ENCODE measurements at places on chromosomes 16 and 17.

DNA sequence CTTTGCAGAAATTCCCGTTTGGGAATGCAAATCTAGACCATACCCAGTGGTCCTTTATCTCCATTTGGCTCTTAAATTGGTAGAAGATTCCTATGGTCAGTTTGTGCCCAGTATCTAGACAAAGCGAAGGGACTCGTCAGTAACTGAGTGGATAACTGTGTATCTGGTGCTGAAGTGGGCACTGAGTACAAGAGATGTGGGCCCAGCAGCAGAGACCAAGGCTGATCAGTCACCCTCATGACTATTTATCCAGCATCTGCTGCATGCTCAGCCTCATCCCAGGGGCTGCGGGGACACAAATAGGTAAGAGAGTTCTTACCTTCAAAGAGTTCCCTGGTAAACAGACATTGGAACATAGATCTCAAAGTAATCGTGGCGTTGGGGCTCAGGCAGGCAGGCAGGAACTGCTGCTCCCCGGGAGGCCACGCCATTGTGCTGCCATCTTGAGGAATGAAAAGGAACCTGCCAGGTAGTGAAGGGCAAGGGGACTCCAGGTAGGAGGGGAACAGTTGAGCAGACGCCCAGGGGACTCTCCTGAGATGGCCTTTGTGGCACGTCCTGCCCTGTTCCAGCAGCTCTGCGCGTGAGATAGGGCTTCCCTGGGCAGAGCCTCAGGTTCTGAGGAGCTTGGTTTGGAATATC, 10.3 kb downstream of the NT5M start:
- peak; percentile 68 for DNase-seq

GRCh38 chr17:40903129-40903847, 18.2 kb upstream of the KRT20 start:
- DNase-seq, result peak; percentile 58

- no peak for DNase-seq
These were observed 745 bp downstream of the PYY start for GRCh38 chr17:43952724-43953666.

DNA sequence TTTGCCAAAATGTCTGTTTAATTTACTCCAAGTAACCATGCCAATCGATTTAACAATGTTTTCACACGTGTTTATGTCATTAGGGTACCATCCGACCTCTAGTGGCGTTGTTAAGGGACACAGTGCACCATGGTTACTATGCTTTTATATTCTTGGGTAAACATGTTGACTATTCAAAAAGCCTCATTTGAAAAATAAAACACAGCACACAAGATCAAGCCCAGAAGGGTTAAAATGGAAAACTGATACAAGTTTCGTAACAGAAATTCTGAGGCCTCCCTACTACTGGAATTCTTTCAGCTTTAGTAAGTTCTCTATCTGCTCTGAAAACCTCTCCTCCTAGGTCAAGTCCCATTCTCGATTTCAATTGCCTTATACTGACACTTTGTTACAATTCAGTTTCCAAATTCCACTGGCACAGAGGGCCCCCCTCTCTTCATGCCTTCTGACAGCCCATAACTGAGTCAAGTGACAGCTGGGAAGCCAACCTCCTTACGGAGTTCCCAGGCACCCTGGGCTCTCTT, 2.1 kb downstream of the CFAP20 start:
- peak; percentile 21 for DNase-seq

DNA sequence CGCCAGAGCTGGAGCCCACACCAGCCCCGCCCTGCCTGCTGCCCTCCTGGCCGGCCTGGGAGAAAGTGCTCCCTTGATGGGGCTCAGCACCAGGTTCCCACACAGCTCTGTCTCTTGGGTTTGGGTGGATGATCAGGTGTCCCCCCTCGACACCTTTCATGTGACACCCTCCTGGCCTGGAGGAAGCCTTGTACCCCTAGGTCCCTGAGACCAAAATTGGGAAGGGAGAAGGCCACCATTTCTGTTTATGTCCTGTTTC, 19.4 kb upstream of the PLLP start:
- no peak for DNase-seq

DNA sequence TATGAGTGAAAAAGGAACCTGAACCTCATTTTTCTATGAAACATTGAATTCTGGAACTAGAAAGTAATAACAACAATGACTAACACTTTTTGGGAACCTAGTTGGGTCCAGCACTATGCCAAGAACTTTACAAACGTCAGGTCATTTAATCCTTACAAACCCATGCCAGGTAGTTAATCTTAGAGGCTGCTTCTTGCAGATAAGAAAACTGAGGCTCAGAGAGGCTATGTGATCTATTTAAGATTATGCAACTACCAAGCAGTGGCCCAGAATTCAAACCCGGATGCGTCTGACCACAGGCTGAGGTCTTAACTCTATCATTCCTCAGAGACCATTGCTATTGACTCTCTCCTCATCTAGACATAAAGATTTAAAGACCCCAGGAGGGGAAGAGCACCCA, 358.7 kb downstream of the GRIN2A start:
- DNase-seq, result no peak

DNA sequence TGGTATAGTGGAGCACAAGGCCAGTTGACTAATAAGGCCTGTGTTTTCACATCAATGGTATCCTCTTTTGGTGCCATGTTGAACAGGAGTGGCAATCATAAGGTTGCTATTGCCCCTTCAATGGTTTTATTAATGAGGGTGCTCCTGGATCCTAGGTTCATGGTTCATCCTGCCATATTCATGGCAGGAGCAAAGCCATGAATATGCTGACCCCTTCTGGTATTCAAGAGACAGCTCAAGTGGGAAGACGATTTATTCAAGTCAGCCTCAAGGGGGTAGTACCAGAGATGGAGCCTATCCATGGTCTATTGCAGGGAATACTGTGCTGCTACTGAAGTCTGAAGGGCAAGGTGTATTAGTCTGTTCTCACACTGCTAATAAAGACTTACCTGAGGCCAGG, 2.6 kb downstream of the ABCA9 start:
- DNase-seq, result no peak

- no peak for DNase-seq
These were observed 55.0 kb upstream of the RASL10B start for GRCh38 chr17:35676441-35676840.

DNA sequence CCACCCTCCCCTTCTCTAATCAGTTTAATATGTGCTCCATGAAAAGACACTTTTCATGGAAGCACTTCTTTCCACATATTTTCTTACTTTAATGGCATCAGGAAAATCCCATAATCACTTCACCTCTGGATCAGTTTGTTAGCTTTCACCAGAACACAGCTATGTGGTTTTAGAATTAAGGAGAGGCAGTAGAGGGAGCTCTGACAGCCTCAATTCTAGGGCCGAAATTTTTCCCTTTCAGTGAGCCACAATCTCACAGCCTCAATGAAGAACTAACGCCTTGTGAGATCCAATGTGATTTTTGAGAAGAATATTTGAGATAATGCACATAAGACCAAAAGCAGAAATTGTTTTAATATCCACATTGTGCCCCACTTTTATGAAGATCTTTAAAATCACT, 1494.0 kb upstream of the CDH8 start:
- DNase-seq, result no peak

GRCh38 chr16:77190190-77190477, 856 bp upstream of the MON1B start:
- no peak for DNase-seq

- no peak for DNase-seq
These were observed 1.1 kb downstream of the PGAP6 start for GRCh38 chr16:380762-381011.

DNA sequence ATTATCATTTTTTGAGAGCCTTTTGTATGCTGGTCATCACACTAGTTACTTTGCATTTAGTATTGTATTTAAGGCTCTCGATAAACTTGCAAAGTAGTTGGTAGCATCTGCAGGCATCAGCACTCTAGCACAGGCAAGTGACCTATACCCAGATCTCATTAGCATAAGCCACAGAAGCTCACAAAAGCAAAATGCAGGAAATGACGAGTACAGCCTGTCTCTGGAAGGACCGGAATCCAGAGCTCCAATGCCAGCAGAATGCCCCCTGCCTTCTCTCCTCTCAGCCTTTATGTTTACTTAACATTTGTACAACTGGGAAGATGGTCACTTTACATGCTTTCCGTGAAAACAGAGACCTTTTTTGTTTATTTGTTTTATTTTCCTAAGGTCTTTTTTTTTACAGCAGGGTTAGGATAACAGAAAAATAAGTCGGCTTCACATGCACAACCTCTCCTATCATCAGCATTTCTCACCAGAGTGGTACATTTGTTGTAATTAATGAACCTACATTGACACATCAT, 45.4 kb upstream of the MYOCD start:
- peak; percentile 18 for DNase-seq

DNA sequence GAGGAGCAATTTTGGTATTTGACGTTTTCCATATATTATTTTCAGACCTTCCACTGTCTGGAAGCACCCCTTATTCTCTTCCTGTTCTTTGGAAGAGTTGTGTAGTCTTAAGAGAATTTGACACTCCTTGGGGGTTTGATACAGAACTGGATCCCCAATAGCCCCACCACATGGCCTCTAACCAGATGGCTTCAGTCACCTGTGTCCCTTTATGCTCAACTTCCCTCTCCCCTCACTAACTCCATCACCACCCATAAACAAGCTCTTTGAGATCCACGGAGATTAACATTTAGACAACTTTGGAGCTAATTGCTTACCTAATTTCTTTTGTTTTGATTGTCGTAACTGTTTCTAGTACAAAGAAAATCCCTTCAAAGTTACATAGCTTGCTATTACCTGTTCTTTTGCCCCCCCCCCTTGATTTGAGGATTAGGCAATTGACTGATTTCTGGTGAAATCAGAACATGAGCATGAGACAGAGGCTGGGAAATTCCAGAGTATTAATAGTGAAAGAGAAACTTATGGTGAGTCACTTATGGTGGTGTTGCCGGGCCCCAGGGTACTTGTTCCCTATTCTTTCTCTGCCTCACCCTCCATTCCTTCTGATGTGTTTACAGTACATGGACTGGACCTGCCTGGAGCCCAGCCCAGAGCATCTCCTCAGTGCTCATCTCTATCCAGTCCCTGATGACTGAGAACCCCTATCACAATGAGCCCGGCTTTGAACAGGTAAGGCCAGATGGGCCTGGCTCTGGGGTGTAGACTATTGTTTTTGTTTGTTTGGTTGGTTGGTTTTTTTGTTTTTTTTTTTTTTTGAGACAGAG, 7.5 kb downstream of the UBE2Z start:
- peak; percentile 94 for DNase-seq

GRCh38 chr17:42429726-42430447, 6.8 kb upstream of the CAVIN1 start:
- DNase-seq, result no peak

DNA sequence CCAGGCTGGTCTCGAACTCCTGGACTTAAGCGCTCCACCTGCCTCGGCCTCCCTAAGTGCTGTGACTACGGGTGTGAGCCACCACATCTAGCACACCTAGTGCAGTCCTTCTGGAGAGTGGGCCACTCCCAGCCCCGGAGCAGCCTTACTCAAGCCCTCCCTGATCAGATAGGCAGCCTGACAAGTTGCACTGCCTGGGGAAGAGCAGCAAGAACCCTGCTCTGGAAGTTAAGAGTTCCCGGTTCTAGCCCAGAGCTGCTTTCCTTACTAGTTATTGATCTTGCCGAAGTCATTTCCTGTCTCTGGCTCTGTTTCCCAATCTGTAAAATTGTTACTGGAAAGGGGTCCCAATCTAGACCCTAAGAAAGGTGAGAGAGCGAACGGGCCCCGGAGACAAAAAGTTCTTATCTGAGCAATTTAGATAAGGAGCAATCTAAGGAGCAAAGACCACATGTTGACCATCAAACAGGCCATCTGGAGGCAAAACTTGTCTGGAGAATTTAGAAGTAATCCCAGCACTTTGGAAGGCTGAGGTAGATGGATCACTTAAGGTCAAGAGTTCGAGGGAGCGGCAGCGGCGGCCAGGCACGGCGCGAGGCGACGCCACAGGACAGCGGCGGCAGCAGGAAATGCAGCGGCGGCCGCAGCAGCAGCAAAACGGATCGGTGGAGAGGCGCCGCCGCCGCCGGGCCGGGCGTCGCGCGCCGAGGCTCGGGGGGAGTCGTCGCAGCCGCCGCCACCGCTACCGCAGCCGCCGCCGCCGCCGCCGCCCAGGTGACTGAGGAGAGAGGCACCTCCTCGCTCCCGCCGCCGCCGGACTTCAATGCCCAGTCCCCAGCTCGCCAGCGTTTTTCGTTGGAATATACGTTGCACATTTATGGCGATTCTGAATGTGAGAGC, 4.3 kb upstream of the NAGLU start:
- DNase-seq, result peak; percentile 58

Measured in MCF 10A (cell line).